C1 segment of cervical spinal cord (tissue), 14 donors: ENCODE measurements at places on chromosomes 2 and 18.

DNA sequence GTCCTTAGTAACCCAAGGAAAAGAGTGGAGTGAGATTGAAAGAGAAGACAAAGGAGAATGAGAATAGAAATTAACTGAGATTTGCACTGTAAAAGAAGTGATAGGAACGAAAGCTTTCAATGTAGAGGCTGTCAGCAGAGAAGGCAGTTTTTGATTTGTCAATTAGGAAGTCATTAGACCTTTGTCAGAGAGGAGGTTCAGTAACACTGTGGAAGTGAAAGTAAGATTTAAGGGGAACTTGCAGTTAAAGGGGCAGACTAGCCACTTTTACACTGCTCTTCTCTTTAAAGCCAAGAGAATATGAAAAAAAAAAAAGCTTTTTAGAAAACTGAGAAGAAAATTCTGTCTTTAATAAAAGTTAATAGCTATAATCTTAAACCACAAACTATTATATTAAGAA, 11.5 kb upstream of the KYNU start:
- no peak for DNase-seq

DNA sequence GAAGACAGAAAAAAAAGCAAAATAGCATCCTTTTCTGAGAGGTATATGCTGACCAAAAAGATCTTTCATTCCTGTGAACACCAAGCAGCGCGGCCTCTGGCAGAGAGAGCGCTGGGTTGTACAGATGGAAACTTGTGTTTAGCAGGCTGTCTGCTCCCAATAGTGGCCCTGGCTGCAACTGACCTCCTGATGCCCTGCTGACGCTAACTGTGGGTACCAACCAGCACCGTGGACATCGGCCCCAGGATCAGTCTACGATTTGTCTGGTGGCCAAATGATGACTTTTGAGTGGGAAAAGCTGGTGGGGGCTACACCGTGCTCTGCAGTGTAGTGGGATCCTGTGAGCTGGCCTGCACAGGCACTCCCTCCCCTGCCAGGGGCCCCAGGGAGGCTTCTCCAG, 15.7 kb downstream of the COA5 start:
- no peak for DNase-seq

DNA sequence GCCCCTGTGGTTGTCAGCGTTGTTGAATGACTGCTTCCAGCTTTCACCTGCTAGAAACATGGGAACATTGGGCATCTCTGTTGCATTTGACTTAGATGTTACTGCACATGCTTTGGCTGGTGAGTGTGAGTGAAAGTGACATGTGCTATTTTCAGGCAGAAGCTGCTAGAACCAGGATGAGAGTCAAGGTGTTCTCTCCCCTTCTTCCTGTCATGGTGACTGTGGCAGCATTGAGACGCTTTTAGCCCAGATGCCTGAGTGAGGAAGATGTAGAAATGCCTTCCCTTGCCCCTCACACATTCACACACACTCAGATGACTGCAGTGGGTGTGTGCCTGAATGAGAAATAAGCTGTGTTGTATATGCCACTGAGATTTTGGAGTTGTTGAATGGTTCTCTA, 220.2 kb downstream of the PTPRM start:
- DNase-seq, result no peak

- no peak for DNase-seq
Measured at GRCh38 chr2:107735201-107735600, 91.5 kb upstream of the RGPD4 start.

DNA sequence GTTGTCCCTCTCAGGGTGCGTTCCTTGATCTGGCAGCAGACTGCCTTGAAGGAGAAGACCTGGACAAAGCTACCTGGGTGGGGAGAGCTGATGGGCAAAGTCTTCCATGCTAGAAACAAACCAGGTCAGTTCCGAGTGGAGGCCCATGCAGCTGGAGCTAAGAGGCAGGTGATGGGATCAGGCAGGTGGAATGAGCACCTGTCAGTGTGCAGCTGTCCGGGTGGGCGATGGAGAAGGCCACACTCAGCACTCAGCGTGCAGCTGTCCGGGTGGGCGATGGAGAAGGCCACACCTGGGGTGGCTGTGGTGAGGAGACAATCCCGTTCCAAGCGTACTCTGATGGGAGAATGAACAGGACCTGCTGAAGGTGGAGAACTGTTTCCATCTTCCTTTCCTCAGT, 237.3 kb upstream of the MYT1L start:
- DNase-seq, result no peak

DNA sequence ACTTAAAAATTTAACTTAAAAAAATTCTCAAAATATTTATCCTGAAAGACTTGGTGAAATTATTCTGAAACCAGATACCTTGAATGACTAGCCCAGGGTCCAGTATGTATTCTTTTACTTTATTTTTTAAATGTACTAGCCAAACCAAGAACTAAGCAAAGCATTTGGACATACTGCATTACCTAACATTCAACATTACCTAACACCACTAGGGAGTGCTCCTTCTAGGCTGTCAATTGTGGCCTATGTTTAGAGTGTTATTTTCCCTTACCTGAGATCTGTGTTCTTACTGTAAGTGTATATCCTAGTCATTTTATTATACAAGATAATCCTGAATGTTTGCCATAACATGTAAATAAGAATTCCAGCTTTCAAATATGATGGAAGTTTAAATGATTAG, 496.6 kb downstream of the PTPRM start:
- no peak for DNase-seq

- DNase-seq, result no peak
Measured at GRCh38 chr18:46013484-46014189, 46.5 kb upstream of the EPG5 start.

DNA sequence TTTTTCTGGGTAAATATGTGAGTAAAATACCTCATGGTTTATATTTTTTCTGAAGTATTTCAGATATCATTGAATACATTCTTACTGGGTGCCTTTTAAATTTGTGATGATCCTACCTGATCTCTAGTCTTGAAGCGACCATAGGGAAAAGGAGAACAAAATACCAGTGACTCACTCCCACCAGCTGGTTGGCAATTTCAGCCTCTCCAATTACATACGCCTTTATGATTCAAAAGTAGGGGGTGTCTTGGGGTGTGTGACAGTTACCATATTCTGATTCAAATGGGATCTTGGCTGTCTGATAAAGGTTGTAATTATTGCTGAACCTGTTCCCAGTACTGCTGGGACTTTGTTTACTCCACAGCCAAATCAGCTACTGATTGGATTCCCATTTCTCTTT, 175.9 kb upstream of the NXPH2 start:
- DNase-seq, result no peak

DNA sequence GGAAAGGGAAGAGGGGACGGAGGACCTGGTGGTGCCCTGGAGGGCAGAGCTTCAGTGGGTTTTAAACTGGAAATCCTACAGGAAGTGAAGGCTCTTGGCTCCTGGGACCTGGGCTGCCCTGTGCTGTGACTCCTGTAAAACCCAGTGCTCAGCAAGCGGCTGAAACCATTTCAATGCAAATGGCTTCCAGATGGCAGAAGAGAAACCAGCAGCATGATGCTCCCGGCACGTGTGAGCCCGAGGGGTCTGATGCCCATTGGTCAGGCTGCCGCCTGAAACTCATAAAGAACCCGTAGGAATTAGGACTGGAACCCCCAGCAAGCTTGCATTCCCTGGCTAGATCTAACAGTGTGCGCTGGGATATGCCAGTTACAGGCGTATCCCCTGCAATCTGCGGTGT, 109.2 kb upstream of the THOC1 start:
- no peak for DNase-seq
